ENCODE measurements at places on chromosomes 3 and 15.

- no peak for DNase-seq
These were observed 35.8 kb downstream of the FSIP1 start for GRCh38 chr15:39746714-39747276.

GRCh38 chr15:61479613-61480012 is 250.5 kb upstream of the RORA start:
- DNase-seq, result no peak

DNA sequence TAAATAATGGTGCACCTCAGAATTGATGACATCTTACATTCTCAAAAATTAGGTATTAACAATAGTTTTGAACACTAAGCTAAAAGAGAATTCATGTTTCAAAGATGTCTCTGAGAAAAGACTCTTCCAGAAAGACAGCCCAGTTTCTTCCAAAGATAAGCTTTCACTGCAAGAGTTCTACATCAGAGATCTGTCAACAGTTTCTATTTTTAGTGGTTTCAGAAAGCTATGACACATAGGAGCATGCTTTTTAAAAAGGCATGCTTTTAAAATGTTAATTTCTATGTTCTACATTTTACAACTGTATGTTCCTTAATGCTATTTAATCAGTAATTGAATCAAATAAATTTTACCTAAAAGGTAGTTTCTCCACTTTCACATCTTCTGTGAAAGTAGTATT is 88.2 kb downstream of the PLOD2 start:
- DNase-seq, result no peak

DNA sequence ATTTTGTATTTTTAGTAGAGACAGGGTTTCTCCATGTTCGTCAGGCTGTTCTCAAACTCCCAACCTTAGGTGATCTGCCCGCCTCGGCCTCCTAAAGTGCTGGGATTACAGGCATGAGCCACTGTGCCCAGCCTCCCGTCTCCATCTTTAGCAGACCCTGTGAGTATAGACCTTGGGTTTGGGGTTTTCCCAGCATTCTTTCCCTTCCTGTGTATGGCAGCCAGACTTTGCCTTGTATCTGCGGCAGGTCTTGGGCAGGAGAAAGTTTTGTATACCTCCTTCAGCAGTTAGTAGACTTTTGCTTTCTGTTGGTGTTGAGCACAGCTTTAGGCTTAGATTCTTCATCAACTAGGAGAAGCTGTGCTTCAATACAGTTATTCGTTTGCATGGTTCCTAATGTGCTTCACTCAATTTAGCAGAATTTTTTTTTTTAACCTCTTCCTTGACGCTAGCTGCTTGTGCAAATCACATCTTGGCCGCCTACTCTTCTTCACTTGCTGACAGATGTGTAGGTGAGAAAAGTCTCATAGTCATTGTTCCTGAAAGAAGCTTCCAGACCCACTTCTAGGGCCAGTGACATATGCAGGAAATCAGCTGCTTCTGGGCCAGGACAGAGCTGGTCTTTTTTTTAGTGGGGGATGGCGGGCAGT is 38.4 kb downstream of the MAP2K1 start:
- DNase-seq, result no peak

GRCh38 chr3:115254492-115255196 is 107.6 kb upstream of the ZBTB20 start:
- peak; percentile 24 for DNase-seq

DNA sequence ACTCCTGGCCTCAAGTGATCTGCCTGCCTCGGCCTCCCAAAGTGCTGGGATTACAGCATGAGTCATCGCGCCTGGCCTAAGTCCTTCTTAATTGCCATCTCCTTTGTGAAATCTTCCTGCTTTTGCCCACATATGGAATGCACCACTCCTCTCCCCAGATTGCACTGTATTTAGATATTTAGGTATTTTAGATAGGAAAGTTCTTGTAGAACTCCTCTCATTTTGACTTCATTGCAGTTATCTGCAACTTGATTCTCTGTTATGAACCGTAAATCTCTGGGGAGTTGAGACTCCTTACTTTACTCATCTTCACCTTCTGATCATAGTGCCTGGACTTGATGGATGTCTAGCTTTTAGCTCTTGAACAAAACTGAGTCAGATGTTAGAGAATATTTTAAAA is 150.7 kb downstream of the AKAP13 start:
- no peak for DNase-seq
